ENCODE measurements at places on chromosomes 16 and 17.

DNA sequence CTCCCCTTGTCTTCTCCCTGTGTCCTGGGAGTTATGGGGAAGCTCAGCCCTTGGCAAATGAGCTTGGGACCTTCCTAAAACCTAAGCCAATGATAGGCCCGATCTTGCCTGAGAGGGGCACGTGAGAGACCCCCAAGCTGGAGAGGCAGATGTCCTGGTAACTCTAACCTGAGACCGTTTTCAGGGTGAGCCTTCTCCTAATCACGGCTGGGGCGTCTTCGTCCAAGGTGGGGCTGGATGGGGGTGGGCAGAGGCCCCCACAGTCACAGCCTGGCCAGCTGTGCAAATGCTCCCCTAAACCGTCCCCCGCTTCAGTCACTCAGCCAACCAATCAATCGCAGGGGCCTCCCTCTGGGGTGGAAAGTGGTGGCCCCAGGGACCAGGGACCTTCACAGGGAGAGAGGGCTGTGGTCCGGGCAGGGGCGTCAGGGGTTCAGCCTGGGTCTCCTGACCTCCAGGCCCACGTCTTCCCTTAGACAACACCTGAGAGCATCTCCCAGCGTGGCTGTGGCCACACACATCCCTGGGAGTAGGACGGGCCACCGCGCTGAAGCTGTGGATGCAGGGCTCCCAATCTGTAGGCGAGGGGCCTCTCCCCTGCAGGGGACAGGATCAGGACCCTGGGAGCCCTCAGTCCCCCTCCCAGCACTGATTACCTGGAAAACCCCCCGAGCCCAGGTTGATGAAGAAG lies 30.6 kb downstream of the ACTG1 start:
- no peak for DNase-seq

GRCh38 chr16:6571044-6571443 lies 761.6 kb upstream of the RBFOX1 start:
- DNase-seq: no peak

- DNase-seq: no peak
Measured at GRCh38 chr17:81057079-81057730, 22.3 kb downstream of the BAIAP2 start.

DNA sequence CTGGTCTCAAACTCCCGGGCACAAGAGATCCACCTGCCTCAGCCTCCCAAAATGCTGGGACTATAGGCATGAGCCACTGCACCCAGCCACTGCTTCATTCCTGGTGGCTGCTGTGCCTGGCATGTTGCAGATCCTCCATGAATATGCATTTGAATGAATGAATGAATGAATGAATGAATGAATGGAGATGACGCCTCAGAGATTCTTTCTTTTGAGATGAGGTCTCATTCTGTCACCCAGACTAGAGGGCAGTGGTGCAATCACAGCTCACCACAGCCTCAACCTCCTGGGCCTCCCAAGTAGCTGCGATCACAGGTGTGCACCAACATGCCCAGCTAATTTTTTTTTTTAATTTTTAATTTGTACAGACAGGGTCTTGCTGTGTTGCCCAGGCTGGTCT lies 5.2 kb downstream of the SPN start:
- no peak for DNase-seq

- DNase-seq: no peak
Measured at GRCh38 chr17:5585287-5585794, 1.0 kb upstream of the NLRP1 start.

GRCh38 chr17:78664476-78665386 lies 87.5 kb upstream of the DNAH17 start:
- DNase-seq: no peak

DNA sequence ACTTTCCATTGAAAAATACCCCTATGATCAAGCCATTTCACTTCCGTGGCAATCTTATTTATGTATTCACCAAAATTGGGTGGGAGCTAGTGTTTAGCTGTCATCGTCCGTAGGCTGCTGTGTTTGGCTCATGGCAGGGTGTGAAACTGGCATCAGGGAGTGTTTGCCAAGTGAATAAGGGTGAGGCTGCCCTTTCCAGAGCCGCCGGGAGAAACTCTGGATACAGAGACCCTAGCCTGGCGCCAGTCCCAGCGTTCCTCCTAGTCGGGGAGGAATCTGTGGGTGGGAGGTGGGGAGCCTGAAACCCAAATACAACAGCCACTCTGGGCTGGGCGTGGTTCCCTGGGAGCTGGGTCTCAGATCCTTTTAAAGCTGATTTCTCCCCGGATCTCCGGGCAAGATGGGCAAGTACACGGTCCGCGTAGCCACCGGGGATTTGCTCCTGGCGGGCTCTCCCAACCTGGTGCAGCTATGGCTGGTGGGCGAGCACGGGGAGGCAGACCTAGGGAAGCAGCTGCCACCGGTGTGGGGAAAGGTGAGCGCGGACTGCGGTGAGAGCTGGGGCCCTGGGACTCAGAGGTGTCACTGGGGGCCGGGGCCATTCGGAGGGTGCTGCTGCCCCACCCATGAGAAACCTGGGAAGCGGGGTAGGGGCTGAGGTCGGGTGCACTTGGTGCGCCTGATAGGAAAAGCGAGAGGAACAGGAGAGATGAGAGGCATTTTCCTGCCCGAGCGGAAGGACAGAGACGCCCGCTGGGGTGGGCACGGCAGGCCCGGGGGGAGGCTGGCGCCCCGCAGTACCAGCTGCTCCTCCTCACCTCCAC lies 62.1 kb upstream of the TEKT1 start:
- DNase-seq: no peak

DNA sequence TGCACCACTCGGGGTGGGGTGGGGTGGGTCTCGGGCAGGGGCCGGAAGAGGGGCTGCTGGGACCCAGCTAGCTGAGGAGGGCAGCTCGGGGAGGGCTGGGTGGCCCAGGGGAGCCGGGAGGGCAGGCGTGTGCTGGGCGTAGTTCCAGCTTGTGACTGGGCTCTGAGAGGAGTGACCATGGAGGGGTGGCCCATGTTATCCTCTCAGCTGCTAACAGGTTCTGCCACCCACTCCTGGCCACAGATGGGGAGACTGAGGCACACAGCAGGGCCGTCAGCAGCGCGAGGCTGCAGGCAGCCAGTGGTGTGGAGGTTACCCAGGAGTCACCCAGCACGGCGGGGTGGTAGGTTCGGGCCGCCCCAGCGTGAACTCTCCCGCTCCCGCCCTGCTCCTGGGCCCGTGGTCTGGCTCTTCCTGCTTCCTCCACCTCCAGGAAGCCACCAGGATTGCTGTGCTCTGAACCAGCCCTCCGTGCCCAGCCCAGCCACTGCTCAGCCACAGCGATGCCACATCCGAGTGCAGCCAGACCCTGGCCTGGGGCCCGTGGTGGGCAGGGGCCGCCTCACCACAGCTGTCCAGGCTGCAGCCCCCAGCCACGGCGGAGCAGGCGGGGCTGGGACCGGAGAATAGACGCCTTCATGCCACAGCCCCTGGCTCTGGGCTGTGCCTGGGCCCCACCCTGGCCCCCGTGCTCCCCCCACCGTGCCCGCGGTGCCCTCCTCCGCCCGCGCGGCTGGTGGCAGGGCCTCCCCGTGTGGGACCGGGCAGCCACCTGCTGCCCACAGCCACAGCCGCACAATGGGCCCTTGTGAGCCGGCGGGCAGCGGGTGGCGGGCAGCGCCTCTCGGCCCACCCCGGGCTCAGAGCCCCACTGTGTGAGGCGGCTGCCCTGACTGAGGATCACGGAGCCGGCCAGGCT lies 26.3 kb upstream of the SSTR5 start:
- DNase-seq: no peak

DNA sequence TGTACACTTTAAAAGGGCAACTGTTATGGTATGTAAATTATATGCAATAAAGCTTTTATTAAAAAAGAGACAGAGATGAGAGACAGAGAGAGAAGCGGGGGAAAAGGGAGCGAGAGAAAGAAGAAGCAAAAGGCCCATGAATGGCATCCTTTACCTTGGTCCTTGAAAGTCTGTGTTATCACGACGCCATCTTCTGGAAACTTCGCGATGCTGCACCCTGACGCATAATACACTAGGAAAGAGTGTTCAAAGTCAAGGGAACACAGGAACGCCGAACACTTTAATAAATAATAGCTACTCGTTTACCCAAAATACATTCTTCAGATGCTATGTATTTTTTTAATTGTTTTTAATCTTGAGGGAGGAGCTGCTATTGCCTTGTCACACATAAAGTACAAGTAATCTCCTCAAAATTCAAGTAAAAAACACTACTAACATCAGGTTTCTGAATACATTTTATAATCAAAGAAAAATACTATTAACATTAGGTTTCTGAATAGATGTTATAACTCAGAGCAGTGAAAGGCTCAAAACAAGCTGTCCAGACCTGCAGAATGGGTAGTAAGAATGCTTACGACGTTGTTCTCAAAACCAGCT lies 23.0 kb upstream of the SLC38A8 start:
- no peak for DNase-seq

DNA sequence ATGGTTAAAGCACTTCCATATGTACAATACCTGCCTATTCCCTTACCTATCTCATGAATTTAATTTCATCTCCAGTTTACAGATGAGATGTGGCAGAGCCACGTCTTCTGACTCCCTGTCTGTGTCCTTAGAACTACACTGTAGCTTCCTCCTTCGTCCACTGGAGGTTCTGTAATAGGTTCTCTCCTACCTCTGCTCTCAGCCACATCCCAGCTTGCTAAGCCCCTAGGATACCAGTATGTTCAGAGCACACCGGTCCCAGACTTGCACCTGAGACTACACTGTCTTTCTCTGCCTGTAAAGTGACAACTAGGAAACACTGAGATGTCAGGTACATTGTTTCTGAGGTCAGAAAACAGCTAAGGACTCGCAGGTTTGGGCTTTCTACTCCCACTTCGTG lies 3.8 kb upstream of the RASL10B start:
- DNase-seq: no peak

DNA sequence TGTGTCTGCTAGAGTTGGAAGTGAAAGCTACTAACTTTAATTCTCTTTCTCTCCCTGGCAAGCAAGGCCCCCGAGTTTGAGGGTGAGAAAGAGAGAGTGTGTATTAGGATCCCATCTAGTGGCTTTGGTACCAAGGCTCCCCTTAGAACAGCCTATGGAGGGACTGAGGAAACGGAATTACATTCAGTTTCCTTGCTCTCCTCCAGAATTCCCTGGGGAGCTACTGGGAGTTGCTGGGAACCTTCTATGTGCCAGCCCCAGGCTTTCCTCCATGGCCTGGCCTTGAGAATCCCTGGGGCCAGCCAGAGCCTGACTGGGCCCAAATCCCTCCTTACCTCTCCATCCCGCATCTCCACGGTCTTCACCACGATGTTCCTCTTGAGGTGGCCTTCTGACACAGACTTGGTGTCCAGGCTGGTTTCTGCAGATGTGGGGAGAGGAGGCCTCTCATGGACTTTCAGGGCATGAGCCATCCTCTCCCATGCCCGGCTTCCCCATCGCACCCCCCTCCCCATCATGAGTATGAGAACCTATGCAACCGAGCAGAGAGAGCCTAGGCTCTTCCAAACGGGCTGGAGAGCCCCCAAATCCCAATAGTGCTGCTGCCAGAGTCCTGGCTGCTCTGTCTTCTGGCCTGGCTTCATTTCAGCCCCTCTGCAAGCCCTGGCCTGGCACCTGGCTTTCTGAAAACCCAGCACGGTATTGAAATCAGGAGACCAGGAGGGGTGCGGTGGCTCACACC lies 7.4 kb downstream of the GFAP start:
- no peak for DNase-seq

- no peak for DNase-seq
Measured at GRCh38 chr16:50173316-50173715, 20.2 kb downstream of the TENT4B start.

GRCh38 chr17:50356418-50356817 lies 10.5 kb downstream of the XYLT2 start:
- no peak for DNase-seq

DNA sequence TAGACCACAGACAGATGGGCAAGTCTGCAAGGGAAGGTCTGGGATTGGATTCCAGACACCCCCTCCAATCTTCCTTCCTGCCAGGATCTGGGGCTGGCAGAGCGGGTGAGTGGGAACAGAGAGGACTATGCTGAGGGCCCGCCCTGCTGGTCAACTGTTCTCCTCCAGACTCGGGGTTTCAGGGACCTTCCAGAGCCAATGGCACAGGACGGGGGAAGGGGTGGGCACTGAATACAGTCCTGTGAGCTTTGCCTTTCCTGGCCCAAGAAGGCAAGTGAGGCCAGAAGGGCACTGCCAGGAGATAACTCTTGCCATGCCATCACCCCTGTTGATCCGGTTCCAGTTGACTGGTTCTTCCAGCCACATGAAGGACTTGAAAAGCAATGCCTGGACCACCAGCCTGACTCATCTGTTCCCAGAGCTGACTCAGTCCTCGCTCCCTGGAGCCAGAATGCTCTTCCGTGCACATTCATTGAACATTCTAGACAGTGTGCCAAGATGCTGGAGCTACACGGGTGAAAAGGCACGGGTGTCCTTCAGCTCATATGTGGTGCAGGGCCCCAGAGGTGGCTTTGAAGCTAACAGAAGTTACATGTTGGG lies 533 bp upstream of the MEFV start:
- no peak for DNase-seq

- DNase-seq: no peak
Measured at GRCh38 chr17:9842057-9842758, 16.5 kb downstream of the GLP2R start.

DNA sequence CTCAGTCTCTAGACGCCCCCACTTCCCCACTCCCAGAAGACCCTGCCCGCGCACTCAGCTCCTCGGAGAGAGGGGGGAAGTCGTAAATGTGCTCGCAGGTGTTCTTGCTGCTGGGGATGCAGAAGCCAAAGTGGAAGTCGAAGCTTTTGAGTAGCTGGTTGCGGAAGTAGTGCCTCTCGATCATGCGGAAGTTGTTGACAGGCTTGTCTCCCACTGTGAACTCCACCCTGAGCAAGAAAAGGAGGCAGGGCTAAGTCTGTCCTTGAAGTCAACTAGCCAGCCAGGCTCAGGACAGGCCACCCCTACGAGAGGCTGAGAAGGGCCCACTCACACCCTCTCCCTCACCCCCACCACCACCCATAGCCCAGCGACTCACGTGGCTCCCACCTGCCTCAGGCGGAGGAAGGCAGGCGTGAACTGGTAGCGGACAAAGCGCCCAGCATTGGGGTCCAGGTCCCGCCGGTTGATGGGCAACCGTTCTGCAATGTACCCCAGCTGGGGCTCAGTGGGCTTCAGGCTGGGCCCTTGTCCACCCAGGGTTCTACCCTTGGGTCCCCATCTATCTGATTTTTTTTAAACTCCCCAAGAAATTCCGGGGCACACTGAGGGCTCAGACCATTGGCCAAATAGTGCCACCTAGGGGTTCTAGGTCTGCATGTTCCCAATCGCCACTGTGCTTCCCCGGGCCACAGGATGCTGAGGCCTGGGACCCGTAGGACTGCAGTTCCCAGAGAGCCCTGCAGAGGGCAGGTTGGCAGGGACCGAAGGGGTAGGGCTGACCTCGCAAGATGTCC lies 4.6 kb downstream of the UNC119 start:
- peak; percentile 86 for DNase-seq

DNA sequence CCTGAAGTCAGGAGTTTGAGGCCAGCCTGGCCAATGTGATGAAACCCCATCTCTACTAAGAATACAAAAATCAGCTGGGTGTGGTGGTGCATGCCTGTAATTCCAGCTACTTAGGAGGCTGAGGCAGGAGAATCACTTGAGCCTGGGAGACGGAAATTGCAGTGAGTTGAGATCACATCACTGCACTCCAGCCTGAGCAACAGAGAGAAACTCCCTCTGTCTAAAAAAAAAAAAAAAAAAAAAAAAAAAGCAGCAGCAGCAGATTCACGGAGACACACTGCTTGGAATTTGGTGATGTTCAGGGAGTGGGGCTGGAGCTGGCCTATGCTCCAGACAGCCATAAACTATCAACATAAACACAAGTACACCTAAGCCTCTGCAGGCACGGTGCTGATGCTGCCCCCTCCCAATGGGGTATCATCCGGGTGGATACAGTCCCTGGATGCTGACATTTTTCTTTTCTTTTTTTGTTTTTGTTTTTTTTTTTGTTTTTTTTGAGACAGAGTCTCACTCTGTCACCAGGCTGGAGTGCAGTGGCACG lies 39.6 kb upstream of the RHOT1 start:
- no peak for DNase-seq

Measured in activated CD8-positive, alpha-beta memory T cell treated with anti-CD3 and anti-CD28 coated beads for 24 hours (primary cell).